ENCODE measurements at places on chromosomes 2 and 18.

- DNase-seq = peak; percentile 15
Observed at GRCh38 chr2:94874277-94874997, 3.2 kb downstream of the TEKT4 start.

- DNase-seq = no peak
Observed at GRCh38 chr18:4211111-4211837, 243.8 kb downstream of the DLGAP1 start.

DNA sequence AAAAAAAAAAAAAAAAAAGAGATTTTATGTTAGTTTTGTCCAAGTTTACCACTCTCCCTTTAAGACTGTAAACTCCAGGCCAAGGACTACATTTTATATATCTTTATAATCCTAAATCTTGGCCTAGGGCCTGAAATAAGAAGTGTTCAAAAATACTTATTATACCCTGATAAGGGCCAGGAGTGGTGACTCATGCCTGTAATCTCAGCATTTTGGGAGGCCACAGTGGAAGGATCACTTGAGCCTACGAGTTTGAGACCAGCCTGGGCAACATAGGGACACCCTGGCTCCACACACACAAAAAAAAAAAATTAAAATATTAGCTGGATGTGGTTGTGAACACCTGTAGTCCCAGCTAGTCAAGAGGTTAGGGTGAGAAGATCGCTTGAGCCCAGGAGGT is 12.7 kb downstream of the TRIP12 start:
- DNase-seq = no peak

DNA sequence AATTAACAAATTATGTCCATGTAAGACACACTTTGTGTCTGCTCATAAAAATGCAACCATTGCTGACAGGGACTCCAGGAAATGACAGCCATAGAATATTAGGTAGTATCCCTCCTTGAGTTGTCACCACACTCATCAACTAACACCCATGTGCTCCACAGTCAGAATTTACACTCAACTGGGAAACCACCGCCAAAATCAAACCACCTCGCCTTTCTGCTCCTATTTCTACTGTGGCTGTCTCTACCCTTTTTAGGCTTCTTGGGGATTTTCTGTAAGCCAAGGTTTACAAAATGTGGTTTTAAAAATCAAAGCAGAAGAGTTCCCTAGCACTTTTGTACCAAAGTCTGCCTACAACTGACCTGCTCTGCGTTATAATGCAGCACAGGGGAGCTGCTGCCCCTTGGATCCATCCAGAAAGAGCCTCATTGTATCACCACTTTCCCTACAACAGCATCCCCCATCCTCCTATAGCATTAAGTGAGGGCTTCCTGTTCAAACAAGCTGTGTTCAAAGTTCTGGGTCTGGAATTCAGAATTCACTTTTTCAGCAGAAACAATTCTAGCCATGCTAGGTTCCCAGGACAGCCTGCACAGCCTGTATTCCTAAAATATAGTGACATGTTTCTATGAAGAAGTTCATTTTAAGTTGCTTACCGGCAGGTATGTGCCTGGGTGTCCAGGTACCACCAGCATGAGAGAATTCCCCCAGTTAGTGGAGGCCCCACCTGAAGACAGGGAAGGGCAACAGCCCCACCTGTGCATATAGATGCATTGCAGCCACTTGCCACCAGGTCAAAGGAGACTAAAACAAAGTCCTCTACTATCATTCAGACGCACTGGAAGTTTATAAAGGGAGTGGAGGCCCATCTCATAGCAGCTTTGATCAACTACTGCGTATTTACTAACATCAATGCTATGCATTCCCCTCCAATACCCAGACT is 104.3 kb downstream of the MYO5B start:
- DNase-seq = no peak

- DNase-seq = no peak
Observed at GRCh38 chr2:136327162-136327852, 209.4 kb upstream of the CXCR4 start.

DNA sequence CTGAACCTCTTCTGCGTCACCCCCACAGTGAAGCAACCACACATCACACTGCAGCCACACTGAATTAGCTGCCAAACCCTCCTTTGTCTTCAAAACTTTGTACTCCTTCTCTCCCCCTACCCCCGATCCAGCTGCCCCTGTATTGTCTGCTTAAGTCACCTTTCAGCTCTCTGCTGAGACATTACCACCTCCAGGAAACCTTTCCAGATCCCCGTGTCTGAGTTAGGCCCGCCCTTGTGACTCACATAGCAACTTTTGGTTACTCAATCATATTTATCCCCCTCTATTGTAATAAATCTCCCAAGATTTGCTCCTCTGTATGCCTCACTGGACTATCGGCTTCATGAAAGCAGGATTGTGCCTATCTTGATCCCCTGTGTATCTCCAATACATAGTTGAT is 82.8 kb upstream of the CDCA7 start:
- DNase-seq = no peak

DNA sequence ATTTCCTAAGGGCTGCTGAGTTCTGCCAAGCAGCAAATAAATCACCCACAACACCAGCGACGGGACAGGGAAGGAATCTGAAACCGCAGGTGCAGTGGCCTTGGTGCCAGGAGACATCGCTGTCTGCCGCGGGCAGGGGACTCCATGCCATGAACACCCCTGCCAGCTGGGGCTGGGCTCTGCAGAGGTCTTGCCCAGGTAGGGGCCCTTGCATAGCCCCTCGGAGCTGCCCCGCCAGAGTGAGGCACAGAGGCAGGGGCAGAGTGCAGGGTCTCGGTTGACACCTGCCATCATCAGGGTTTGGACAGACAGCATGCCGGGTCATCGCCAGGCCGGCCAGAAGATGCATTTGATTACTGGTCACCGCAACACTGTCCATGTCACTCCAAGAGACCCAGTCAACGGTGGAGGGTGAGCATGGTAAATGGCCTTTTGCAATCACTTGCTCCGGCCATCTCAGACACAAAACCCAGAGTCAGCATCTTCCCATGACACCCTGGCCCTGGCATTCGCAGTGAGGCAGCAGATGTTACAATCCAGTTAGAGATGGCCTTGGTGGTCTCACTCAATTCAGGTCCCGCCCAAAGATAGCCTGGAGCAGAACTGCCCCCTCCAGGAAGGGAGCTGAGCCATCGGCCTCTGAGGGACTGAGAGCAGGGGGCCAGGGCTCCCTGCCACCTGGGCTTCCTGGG is 255.4 kb downstream of the NDUFA10 start:
- DNase-seq = no peak

- no peak for DNase-seq
Observed at GRCh38 chr2:217437290-217437870, 565.4 kb downstream of the TNS1 start.

DNA sequence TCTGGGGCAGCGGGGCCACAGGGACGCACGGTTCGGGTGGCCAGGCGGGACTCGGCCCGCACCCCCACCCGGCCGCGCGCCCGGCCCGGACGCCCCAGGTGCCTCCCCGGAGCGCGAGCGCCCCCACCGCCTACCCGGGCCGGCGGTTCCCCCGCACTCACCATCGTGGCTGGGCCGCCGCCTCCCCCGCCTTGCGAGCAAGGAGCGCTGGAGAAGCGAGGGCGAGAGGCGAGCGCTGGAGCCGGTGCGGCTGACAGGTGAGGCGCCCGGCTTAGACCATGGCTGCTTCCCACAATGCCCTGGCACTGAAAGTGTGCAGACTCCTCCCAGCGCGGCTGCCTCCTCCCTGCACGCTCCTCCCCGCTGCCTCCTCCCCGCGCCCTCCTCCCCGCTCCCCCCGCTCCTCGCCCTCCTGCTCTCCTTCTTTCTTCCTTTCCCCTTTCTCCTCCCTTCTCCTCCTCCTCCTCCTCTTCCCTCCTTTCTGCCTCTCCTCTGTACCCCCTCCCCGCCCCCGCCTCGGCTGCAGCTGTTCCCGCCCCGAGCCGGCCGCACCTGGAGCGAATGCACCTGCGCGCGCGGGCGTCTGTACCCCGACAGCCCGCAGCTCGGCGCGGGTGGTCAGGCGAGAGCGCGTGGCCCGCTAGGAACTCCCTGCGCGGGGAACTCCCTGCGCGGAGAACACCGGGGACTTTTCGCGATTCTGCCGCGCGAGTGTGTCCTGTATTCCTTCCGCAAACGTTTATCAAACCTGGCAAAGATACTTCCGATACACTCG is at the start of gene AP1S3:
Gene AP1S3, minus strand, starts transcription at position 296 of the 775 bp plus-strand sequence. Its CDS starts 132 bp downstream, at position 164.
- DNase-seq = no peak

DNA sequence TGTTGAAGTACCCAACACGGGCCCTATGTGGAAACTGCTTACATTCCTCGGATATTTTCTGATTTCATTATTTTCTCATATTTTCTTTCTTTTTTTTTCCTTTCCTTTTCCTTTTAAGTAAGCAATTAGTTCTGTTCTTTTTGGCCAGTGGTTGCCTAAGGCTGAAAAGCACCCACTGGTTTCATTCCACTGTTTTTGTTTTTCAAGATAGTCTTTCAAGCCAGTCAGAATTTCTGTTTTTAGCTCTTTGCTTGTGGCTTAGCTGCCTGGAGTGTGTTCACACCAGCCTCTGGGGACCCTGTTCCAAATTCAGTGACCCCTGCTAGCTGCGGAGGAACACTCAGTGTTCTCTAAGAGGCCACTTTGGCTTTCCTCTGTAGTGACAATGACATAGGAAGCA is 73.6 kb downstream of the NRP2 start:
- DNase-seq = no peak

- DNase-seq = no peak
Observed at GRCh38 chr2:70144443-70145143, 46.2 kb downstream of the C2orf42 start.

DNA sequence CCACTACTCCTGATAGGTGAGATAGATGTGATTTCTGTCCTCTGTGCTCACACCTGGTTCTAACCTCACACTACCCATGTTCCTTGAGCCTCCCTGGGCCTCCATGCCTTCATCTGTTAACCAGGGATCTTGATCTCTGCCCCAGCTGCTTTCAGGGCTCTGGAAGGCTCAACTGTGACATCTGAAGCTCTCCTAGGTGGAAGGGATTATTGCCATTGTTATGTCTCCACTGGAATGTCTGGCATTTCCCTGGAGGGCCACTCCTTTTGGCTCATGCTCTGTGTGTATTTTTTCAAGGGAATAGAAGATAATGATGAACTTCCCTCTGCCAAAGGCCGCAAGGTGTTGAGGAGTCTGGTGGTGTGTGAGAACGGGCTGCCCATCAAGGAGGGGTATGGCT is 41.2 kb downstream of the PCARE start:
- no peak for DNase-seq

DNA sequence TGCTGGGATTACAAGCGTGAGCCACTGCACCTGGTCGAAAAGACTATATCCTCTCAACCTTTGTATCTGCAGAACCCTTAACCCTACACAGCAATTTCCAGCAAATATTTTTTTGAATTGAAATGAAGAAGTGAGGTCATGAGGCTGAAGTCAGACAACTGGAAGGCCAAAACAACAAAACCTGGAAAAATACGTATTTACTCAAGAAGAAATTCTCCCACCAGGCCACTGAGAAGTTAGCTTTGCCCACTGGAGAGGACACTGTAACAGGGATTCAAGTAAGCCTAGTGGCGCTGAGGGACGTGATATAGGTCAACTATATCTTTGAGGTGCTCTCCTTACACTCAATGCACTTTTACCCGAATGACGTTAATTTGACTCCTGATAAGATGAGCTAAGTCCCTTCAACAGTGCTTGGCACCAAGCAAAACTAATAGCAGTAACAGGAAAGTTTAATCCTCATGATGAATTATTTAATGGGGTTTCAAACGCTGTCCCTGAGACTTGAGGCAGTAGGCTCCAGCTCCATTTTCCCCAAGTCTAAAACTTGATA is 1.9 kb downstream of the HDLBP start:
- no peak for DNase-seq

GRCh38 chr2:160010361-160011145 is 51.9 kb downstream of the PLA2R1 start:
- no peak for DNase-seq

DNA sequence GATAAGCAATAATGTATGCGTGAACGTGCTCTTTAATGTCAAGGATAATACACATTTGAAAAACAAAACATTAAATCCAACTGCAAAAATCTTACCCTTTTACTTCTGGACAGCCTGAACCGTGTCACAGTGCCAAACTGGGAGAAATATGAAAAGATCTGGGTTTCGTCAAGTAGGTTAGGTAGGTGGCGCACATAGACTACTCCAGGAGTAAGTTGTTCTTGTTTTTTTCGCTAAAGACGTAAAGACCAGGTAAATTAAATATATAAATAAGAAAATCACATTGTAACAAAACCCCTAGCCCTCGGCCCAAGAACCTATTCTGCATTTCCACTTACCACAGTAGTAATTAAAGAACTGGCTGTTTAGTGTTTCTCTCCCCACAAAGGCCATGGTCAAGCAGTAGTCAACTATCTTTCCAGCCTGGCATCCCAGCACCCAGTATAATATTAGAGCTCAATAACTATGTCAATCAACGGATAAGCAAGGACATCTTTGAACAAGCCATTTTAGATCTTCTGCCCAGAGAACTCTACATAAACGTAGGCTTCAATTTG is 1.1 kb downstream of the NIFK start:
- DNase-seq = no peak

DNA sequence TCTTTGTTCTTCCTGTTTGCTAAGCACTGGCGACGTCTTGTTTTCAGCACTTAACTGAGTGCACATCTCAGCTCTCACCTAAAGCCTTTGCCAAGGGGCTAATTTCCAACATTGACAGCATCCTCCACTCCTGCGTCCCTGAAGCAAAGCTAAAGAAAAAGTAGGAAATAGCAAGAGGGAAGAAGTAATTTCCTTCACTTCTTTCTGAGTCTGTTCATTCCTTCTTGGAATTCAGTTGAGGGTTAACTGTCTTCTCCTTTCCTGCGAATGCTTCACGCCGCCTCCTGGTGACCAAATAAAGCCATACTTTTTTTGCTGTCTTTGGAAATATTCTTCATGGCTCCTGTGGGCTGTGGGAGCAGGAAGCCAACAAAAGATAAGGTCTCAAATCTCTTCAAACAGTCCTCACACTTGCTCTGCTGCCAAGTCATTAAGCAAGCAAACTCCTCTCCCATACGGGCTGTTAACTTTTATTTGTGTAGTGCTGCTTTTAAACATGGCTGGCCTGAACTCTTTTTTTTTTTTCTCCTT is 100.9 kb downstream of the DPP10 start:
- DNase-seq = peak; percentile 18

DNA sequence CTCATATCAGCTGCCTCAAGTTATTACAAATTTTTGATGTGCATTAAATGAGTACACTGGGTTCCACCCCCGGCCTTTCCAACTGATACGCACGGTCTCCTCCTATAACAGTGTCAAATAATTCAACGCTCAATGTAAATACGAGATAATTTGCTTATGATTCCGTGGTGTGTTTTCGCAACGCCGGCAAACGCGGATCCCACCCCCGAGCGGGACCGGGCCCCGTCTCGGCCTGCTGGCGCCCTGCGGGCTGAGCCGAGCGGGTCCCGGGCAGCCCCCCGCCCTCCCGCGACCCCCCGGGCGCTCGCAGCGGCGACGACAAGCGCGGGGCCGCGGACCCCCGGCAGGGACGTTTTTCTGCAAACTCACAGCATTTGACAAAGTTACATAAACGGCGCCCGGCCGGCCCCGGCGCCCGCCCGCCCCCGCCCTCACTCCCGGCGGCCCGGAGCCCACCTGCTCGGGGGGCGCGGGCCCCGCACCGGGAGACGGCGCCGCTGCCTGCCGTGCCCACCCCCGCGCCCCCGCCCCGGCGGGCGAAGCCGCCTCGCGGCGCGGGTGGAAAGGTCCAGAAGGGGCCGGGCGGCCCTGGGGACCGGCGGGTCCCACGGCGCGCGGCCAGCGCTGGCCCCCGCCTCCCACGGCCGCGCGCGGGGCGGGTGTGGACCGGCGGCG is 762 bp downstream of the HDAC4 start:
- DNase-seq = no peak

- no peak for DNase-seq
Observed at GRCh38 chr2:27728081-27728858, 43.2 kb upstream of the MRPL33 start.
